SW480 (cell line): ENCODE measurements at places on chromosomes 7 and 10.

DNA sequence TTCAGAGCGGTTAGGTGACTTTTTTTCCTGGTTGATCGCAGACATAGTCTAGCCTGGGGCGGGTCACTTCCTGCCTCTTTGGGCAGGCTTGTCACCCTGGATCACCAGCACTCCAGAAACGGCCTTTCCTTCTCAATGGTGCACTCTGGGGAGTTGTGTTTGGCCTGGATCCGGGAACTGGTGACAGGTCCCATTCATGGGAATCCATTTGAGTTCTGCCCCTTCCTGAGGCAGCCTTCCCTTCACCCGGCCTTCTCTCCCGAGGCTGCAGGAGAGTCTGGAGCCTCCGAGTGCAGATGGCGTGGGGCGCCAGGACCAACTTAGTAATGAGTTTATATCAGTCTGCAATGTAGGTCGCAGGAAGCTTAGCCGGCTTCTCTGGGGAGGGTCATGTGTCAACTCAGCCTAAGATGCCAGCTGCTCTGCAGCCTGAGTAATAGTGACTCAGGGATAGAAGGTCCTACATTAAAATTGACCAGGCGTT is 54.2 kb downstream of the TACR2 start:
- DNase-seq, result no peak

DNA sequence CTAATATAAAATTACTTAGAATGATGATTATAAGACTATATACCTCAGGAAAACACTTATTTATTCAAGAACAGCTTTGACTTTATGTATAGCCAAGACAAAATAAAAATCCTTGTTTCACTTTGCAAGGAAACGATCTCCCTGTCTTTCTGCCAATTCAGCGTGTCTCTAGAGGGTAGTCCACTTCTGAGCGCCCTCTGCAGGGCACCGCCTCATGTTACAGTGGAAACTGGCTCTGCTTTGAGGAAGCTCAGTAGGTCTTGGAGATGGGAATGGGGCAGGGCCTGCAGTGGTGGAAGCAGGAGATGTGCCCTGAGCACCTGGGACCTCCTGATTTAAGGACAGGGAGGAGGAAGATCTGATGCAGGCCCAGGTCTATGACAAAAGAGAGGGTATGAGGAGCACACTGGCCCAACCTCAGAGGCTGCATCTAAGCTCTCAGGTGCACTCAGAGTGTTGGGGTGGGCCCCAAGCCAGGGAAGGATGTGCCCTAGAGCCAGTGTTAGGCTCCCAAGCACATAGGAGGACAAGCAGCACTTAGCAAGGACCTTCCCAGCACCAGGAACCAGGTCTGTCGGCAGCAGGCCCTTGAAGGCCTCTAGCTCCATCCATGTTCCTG is 481.0 kb downstream of the TNS3 start:
- peak; percentile 26 for DNase-seq

- no peak for DNase-seq
These were observed 164.3 kb downstream of the CELF2 start for GRCh38 chr10:11181978-11182377.

DNA sequence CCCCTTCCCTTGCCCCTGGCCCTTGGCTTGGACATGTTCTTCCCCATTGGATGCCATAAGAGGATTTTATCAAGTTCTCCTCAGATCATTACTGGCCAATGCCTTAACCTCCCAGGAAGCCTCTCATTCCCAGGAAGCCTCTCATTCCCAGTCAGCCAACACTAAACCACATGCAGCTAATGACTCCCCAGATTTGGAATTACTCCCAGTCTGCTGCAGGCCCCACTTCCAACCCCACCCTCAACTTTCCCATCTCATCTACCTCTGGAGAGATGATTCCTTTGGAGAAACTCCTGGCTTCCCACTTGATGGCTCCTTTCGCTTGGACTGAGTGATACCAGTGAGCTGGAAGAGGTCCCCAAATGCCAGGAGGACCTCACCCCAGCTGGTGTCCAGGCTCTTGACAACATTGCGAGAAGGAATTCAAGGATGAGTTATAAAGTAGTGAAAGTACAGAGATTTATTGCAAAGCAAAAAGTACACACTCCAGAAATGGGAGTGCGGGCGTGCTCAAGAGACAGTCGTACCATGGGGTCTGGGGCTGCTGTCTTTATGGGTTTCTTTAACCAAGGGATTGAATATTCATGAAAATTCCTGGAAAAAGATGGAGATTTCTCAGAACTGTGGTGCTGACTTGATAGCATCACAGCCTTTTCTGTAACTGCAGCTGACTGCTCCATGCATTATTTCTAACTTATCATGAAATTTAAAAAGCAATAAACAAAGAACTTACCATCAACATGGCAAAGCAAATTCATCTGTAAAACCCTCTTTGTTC is 117.2 kb upstream of the ADCY1 start:
- no peak for DNase-seq

- no peak for DNase-seq
These were observed 25.6 kb upstream of the MGMT start for GRCh38 chr10:129441372-129442009.

DNA sequence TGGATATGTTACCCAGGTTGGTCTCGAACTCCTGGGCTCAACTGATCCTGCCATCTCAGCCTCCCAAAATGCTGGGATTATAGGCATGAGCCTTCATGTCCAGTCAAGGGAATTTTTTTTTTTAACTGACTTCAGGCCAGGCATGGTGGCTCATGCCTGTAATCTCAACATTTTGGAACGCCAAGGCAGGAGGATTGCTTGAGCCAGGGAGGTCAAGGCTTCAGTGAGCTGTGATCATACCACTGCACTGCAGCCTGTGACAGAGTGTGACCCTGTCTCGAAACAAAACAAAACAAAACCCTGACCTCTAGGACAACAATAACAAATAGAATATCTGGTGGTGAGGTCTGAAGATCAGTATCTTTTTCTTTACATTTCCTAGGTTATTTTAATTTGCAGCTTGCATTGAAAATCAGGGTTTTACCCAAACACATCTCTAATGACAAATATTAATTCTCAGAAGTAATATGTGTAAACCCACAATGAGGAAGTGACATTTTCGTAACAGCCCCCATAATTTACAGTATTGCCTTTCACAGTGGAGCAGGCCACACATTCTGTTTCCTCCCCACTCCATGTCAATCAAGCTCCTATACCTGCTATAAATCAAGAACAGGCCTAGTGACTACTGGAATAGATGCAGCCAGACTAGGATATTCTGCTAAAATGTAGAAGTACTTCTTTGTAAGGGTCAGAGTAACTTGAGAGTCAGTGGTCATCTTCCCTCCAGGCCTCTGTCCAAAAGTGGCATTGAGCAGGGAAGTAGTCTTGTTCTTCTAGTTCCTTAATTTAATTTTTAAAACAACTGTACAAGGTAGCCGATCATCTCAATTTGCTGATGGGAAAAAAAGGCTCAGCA is 43.3 kb upstream of the ECHDC3 start:
- DNase-seq, result no peak

- no peak for DNase-seq
These were observed 108.5 kb downstream of the ARHGAP12 start for GRCh38 chr10:31820096-31820495.

- no peak for DNase-seq
These were observed at the start of gene HMX2 for GRCh38 chr10:123147635-123148413. TSS of gene HMX2 (plus strand) at chr10:123148136. CDS start at chr10:123148379, 243 bp downstream.

GRCh38 chr10:58179238-58179637 is 88.5 kb downstream of the IPMK start:
- no peak for DNase-seq

DNA sequence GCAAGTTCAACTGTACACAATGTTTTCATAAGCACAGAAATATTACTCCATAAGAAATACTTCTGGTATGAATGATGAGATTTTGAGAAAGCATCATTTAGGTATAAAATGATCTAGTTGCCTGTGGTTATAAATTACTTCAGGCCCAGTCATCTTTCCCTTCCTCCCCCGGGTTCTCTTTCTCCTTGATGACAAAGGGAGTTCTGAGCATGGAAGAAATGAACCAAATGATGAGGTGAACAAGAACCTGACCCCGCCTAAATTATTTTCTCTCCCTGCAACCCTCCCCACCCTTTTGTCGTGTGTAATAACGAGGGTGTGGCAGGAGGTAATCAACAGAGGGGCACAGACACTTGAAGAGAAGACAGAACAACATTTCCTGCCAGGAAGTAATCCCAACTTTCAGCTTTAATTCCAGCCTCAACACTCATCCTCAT is 319.6 kb upstream of the SP8 start:
- DNase-seq, result peak; percentile 29
